Activated T-cell treated with anti-CD3 and anti-CD28 coated beads, Interleukin-2, amount 50 U/mL, for 72 hours (primary cell): ENCODE measurements at places on chromosomes 6 and 20. TPM values are rescaled to one million over a fixed set of nuclear protein-coding genes. Genes with fewer than 3 reads are reported as not detected.

SLC22A1 gene
- total RNA-seq: 2.4 TPM

MRS2 gene
- 19.4 TPM for total RNA-seq

PLCB4 gene
- total RNA-seq: not detected

HRH3 gene
- not detected for total RNA-seq

ZBP1 gene
- 1.6 TPM for total RNA-seq

THBD gene
- total RNA-seq: not detected
